ENCODE measurements at places on chromosomes 3 and 15.

GRCh38 chr3:112755845-112756613, 90.6 kb downstream of the CD200R1L start:
- no peak for DNase-seq

GRCh38 chr3:173584093-173584837, 186.7 kb downstream of the NLGN1 start:
- DNase-seq = no peak

GRCh38 chr3:34256021-34256420, 457.6 kb downstream of the PDCD6IP start:
- DNase-seq = no peak

GRCh38 chr15:58438956-58439355, 7.2 kb downstream of the LIPC start:
- no peak for DNase-seq

DNA sequence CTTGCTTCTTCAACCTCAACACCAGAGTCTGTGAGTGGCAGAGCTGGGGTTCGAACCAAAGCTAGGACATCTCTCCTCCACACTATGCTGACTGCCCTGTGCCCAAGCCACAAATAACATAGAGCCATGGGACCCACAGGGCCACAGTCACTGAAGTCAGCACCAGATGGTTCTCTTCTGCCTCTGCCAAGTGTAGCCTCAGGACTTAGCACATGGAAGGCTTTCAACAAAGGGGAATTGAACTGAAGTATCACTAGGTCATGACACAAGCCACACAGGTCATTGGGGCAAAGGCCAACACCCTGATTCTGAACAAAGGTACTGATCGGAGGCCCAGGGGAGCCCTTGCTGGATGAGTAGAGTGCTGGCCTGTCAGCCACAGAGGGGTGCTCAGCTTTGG, 83.6 kb downstream of the BDH1 start:
- DNase-seq = no peak

DNA sequence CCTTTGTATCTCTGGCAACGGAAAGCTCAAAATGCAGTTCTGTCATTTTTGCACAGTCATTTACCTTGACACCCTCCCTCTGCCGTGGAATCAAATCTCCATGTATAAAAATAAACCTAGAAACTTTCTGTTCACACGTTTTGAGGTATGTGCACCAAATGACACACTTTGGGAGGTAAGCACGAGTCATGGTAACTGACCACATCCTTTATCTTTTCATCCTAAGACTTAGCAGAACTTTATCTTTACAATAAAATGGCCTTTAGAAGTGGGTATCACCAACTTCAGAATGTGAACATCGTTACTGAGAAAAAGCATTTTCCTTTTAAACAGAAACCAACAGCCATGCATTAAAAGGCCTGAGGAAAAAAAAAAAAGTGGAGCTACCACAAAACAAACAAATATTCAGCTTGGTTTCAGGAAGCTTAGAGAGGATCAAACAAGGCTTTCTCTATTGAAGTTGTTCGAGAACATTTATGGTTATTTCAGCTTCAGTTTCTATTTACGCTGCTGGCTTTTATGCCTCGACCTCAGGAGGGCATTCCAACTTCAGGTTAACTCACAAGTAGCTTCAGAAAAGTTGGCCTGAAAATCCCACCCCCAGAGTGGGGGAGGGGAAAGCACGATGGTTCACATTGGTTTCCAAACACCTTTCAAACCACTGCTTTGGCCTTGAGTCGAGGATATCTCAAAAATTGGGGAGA, 171.1 kb upstream of the ICE2 start:
- no peak for DNase-seq

DNA sequence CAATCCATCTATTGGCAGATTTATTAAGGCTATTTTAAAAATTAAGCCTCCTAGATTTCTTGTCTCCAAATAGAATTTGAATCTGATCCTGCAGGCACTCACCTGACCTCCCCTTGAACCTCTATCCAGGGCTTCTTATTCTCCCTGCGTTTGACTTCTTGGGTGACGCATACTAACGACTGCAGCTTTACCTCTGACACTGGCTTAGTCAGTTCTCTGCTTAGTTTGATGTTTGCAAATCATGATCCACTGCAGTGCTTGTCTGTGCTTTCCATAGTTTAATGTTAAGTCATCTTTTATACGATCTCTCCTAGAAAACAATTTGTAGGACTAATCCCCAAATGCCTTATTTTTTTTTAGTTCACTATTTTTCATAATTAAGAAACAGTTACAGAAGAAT, 233.1 kb downstream of the ROBO1 start:
- DNase-seq = no peak

DNA sequence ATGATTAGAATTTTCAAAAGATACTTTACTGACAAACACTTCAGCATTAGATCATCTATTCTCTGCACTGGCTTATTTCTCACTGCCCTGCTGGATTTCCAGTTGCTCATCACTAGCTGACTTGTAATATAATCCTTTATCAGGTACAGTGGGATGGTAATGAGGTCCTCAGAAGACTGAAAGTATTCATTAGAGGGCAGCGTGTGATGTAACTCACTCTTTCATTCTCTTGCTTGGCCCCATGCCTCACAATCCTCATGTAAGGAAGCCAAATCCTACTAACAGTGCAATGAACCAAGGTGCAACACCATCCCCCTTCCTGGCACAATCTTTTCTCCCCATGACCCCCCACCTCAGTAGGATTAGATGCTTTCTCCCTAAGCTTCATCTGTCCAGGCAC, 289.9 kb downstream of the CTNNB1 start:
- no peak for DNase-seq

- DNase-seq = no peak
These were observed 32.0 kb downstream of the GLB1 start for GRCh38 chr3:33064929-33065328.

- DNase-seq = no peak
These were observed 1.5 kb downstream of the MEGF11 start for GRCh38 chr15:66251790-66252684.

DNA sequence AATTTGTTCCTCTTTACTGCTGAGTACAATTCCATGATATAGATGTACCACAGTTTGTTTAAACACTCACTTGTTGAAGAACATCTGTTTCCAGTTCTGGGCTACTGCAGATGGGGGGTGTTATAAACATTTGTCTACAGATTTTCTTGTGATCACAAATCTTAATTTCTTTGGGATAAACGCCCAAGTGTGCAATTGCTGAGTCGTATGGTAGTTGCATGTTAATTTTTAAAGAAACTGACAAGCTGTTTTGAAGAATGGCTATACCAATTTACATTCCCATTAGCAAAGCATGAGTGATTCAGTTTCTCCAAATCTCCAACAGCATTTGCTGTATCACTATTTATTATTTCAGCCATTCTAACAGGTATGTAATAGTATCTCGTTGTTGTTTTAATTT, 242.0 kb upstream of the MRPL3 start:
- no peak for DNase-seq

DNA sequence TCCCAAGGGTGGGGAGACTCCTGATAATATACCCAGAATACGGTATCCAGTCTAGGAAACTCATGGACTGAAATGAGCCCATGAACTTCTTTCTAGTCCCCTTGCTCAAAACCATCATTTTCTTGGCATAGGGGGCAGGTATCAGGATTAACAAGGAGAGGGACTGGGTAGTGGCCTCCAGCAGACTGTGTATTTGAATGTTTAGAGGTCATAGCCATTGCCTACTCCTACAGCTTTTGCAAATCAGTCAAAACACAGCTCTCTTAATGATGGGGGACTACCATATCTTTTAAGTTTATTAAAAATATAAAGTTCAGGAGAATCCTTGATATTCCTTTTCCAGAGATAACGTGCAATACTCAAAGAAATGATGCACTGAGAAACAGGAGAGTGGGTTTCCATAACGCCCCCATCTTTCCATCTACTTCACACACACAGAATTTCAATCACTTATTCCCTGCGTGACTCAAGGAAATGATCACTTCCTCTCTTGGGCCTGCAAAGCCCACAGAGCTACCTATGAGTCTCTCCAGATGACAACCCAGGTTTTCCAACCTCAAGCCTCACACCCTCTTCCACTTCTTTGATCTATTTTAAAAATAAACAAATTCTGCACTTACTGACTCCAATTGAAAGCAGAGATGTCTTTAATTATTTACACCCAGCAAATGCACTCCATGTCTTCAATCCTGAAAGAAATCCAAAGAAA, 584.0 kb upstream of the LMCD1 start:
- DNase-seq = no peak

- DNase-seq = no peak
These were observed 152.2 kb downstream of the ALCAM start for GRCh38 chr3:105518806-105519418.

DNA sequence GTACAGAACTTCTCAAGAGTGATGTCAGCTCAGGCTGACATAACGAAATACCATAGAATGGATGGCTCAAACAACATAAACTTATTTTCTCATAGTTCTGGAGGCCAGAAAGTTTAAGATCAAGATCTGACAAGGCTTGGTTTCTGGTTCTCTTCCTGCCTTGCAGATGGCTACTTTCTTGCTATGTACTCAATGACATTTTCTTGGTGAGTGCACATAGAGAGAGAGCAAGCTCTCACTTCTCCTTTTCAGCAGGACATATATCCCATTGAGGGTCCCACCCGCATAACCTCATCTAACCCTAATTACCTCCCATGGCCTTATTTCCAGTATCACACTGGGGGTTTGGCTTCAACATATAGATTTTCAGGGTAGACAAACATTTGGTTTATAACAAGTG, 1072.1 kb downstream of the PLOD2 start:
- DNase-seq = no peak

GRCh38 chr3:61199843-61200242, 51.4 kb downstream of the FHIT start:
- no peak for DNase-seq

DNA sequence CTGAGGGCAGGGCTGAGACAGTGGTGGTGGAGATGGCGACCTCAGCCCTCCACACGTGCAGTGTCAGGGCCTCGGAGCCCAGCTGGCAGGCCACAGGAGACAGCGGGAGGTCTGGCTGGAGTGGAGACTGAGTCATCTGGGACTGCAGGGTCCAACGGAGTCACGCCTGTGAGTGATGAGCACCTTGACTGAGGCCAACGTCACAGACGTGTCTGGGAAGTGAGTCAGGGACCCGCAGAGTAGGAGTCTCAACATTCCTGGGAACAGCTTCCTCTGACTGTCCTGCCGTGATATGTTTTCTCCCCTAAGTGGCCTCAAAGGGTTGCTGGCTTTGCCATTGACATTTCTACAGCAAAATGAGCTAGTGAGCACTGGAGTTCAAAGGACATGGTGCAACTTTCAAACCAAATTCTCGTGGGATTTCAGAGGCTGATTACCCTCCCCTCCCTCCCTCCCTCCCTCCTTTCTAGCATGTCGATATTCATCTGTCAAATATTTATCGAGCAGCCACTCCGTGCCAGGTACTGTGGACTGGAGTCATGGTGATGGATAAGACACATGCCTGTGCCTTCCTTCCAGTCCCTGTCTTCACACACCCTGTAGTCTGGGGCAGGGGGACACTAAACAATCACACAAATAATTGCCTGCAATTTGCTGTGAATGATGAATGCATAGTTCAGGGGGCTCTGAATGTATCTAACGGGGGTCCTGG, 53.3 kb upstream of the AMOTL2 start:
- DNase-seq = no peak

GRCh38 chr15:80923668-80924067, 66.0 kb downstream of the MESD start:
- DNase-seq = no peak

GRCh38 chr3:101567528-101568317, 6.1 kb downstream of the TRMT10C start:
- DNase-seq = no peak

GRCh38 chr15:85172846-85173490, 191.3 kb downstream of the PDE8A start:
- DNase-seq = no peak

GRCh38 chr15:71716990-71717389, 93.4 kb upstream of the NR2E3 start:
- no peak for DNase-seq

GRCh38 chr3:137335478-137335877, 377.7 kb downstream of the IL20RB start:
- DNase-seq = no peak

GRCh38 chr3:12679468-12679867, 15.6 kb upstream of the RAF1 start:
- DNase-seq = no peak

GRCh38 chr3:164852866-164853265, 225.4 kb downstream of the SI start:
- no peak for DNase-seq

- DNase-seq = peak; percentile 34
These were observed 83.9 kb downstream of the CHSY1 start for GRCh38 chr15:101167753-101168462.

- DNase-seq = no peak
These were observed 194.1 kb upstream of the ZBTB20 start for GRCh38 chr3:115341208-115341607.

- DNase-seq = no peak
These were observed 10.6 kb upstream of the GLCE start for GRCh38 chr15:69149803-69150202.

DNA sequence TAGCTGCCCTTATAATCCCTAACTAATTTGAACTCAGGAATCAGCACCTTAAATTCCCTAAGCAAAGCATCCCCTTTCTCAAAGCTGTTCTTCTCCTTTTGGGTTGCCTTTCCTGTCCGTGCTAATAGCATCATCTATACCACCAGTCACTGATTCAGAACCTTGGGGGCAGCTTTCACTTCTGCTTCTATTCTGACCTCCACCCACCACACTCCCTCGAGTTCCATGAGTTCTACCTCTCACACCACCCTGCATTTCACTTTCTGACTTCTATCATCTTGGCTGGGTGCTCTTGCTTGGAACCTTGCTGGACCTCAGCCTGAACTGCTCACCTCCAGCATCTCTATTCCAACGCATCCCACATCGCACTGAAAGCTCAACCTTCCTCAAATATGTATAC, 55.4 kb upstream of the KCNMB2 start:
- no peak for DNase-seq

GRCh38 chr3:193292386-193292785, 51.4 kb downstream of the PLAAT1 start:
- DNase-seq = no peak

DNA sequence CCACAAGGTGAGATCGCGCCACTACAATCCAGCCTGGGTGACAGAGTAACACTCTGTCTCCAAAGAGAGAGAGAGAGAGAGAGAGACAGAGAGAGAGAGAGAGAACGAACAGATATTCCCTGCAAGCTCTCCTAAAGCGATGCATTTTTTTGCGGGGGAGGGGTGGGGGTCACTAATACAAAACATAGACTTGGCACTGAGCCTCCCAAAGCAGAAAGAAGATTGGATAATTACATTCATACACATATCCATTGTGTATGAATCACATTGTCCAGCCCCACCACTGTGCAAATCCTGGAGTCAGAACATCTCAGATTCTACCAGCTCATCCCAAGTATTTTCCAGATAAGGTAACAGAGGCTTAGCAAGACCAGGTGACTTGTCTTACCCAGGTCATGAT, 459.9 kb downstream of the MAGI1 start:
- DNase-seq = no peak

DNA sequence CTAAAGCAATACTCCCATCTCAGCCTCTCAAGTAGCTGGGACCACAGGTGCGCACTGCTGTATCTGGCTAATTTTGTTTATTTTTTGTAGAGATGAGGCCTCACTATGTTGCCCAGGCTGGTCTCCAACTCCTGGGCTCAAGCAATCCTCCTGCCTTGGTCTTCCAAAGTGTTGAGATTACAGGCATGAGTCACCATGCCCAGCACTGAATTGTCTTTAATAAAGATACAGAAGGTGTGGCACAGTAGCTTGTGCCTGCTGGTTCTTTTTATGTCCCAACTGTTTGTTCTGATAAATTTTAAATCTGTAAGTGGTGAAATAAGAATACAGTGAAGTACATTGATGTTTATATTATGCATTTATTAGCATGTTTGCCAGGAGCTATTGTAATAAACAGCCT, 20.6 kb upstream of the TRAK1 start:
- no peak for DNase-seq
